Stomach (tissue), 19 donors: ENCODE measurements at places on chromosomes 12 and 14. TPM values are rescaled to one million over a fixed set of nuclear protein-coding genes. Genes with fewer than 3 reads are reported as not detected.

DNA sequence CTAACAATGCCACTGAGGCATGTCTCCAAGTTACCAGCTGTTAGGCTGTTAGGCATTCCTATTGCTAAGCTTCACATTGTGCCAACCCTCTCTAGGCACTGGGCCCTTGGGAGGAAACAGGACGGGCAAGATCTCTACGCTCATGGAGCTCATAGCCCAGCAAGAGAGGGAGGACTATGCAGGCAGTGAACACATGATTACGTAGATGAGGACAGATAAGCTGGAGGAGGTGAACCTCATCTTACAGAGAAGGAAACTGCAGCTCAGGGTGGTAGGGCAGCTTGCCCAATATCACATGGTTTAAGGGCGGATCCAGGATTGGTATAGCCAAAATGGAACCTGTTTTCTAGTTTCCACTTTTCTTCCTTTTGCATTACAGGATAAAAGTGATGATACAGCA is 7.8 kb downstream of the UBE3B start:
- H3K4me3 ChIP-seq, result no peak overlapping the region
- no peak for DNase-seq
- no peak overlapping the region for H3K27ac ChIP-seq
- no peaks in the 10 kb centered on the region for H3K27me3 ChIP-seq
- no peaks in the 10 kb centered on the region for H3K4me1 ChIP-seq

DNA sequence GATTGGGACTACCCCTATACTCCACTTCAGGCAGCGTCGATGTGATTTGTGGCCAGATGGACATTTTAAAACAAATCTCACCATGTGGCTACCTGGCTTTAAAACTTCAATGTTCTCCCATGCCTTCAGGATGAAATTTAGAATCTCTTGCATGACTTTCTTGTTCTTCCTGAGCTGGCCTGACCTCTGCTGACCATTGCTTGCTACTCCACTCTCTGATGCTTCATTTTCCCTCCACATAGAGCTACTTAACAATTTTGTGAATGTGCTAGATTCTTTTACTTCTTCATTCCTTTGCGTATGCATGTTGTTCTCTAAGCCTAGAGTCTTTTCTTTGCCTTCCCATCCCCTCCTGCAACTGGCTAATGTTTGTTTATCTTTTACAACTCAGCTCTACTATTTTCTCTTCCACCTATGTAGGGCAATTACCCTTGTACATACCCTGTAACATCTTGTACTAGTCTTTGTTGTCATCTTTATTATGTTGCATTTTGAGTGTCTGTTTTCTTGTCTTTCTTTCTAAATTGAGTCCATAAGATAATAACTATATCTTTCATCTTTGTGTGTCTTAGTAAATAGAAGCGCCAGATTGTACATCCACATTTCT is 41.2 kb downstream of the YLPM1 start:
- peaks cover 70% of the 10 kb centered on the region for H3K36me3 ChIP-seq
- H3K27ac ChIP-seq, result no peak overlapping the region
- H3K4me3 ChIP-seq, result no peak overlapping the region
- DNase-seq, result no peak
- H3K4me1 ChIP-seq, result no peaks in the 10 kb centered on the region

GRCh38 chr12:92779902-92780301 is 77.1 kb downstream of the PLEKHG7 start:
- no peak overlapping the region for H3K27ac ChIP-seq
- no peak overlapping the region for H3K4me3 ChIP-seq
- no peak for DNase-seq
- no peaks in the 10 kb centered on the region for H3K27me3 ChIP-seq

- no peak overlapping the region for H3K4me3 ChIP-seq
- no peak overlapping the region for H3K27ac ChIP-seq
- H3K36me3 ChIP-seq, result peaks cover 100% of the 10 kb centered on the region
- H3K4me1 ChIP-seq, result peaks cover 9% of the 10 kb centered on the region
- DNase-seq, result no peak
These were observed 31.1 kb downstream of the APPL2 start for GRCh38 chr12:105204916-105205315.

GRCh38 chr14:101591582-101591981 is 30.3 kb downstream of the DIO3 start:
- no peak overlapping the region for H3K27ac ChIP-seq
- no peaks in the 10 kb centered on the region for H3K27me3 ChIP-seq
- no peaks in the 10 kb centered on the region for H3K4me1 ChIP-seq
- no peak for DNase-seq
- H3K36me3 ChIP-seq, result no peaks in the 10 kb centered on the region

GRCh38 chr12:30021051-30021833 is 237.5 kb upstream of the TMTC1 start:
- H3K27me3 ChIP-seq, result no peaks in the 10 kb centered on the region
- H3K27ac ChIP-seq, result no peak overlapping the region
- no peak overlapping the region for H3K4me3 ChIP-seq

DNA sequence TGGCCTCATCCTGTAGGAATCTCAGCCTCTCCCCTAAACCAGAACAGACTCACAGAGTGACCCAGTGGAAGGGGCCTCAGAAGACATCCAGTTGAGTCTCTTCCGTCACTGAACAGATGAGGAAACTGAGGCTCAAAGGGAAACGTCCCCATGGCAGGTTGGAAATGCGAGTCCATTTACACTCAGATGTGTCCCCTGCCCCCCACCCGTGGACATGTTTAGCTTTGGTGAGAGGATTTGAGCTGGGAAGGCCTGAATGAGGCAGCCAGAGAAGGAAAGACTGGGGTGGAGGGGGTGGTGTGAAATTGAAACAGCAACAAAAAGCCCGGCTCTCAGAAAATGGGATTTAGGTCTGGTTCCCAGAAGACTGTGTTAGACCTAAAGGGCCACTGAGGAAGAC is 1.7 kb downstream of the FAIM2 start:
- no peak for DNase-seq
- H3K27ac ChIP-seq, result no peak overlapping the region
- no peaks in the 10 kb centered on the region for H3K36me3 ChIP-seq
- H3K27me3 ChIP-seq, result peaks cover 7% of the 10 kb centered on the region
- peaks cover 14% of the 10 kb centered on the region for H3K4me1 ChIP-seq

- no peaks in the 10 kb centered on the region for H3K36me3 ChIP-seq
- no peak for DNase-seq
- no peaks in the 10 kb centered on the region for H3K4me1 ChIP-seq
- no peaks in the 10 kb centered on the region for H3K27me3 ChIP-seq
These were observed 513.3 kb upstream of the CCDC196 start for GRCh38 chr14:65972891-65973290.

DNA sequence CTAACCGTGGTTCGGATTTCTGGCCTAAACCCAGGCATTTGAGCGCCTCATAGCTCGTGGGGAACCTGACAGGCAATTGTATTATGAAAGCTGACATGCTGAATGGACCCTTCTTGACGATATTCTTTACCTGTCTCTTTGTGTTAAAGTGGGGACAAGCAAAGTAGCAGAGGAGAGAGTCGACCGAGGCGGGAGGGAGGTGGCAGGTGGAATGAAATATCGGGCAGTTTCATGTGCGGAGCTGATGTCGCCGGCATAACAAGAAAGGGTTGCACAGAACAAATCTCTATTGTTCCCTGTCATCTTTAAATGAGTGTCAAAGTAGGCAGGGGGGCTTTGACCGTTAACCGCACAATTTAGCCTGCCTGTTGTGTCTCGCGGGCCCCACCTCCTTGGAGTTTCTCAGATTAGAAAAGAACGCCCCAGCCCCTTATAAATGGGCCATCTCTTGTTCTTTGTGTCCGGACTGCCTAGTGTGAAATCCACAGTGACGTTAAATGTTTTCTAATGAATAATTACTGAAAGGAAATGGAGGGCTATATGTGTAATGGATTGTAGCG is 11.5 kb downstream of the MYO1H start:
- no peak overlapping the region for H3K4me3 ChIP-seq
- H3K27me3 ChIP-seq, result no peaks in the 10 kb centered on the region
- H3K4me1 ChIP-seq, result no peaks in the 10 kb centered on the region
- no peak overlapping the region for H3K27ac ChIP-seq
- no peaks in the 10 kb centered on the region for H3K36me3 ChIP-seq

- H3K27me3 ChIP-seq, result no peaks in the 10 kb centered on the region
- no peak overlapping the region for H3K4me3 ChIP-seq
These were observed 133.1 kb downstream of the PRIMA1 start for GRCh38 chr14:93655078-93655750.

GRCh38 chr12:95582230-95583058 is 31.2 kb upstream of the USP44 start:
- H3K27ac ChIP-seq, result no peak overlapping the region
- no peak overlapping the region for H3K4me3 ChIP-seq
- no peaks in the 10 kb centered on the region for H3K36me3 ChIP-seq
- peaks cover 4% of the 10 kb centered on the region for H3K4me1 ChIP-seq
- no peak for DNase-seq

- no peak overlapping the region for H3K27ac ChIP-seq
- H3K27me3 ChIP-seq, result no peaks in the 10 kb centered on the region
- no peaks in the 10 kb centered on the region for H3K4me1 ChIP-seq
- no peak overlapping the region for H3K4me3 ChIP-seq
- no peaks in the 10 kb centered on the region for H3K36me3 ChIP-seq
These were observed 379.8 kb upstream of the FLRT2 start for GRCh38 chr14:85150166-85150565.

DNA sequence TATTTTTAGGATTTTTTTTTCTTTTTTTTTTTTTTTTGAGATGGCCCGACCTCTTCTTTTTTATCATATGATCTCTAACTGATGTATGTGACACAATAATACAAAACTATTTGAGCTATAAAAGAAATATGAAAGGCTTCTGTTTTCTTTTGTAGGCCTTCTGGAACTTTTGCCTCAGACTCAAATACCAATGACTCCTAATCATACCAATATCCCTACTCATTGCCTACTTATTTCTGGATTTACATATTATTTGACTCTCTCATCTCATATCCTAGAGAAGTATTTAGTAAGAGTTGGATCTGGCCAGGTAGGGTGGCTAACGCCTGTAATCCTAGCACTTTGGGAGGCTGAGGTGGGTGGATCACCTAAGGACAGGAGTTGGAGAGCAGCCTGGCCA is 12.7 kb upstream of the WDR89 start:
- no peaks in the 10 kb centered on the region for H3K36me3 ChIP-seq
- no peaks in the 10 kb centered on the region for H3K4me1 ChIP-seq
- no peak overlapping the region for H3K27ac ChIP-seq
- no peak for DNase-seq

- H3K4me3 ChIP-seq, result no peak overlapping the region
- H3K27me3 ChIP-seq, result no peaks in the 10 kb centered on the region
- no peak for DNase-seq
- H3K4me1 ChIP-seq, result peaks cover 53% of the 10 kb centered on the region
These were observed 163.9 kb downstream of the MED13L start for GRCh38 chr12:116113398-116114130.

DNA sequence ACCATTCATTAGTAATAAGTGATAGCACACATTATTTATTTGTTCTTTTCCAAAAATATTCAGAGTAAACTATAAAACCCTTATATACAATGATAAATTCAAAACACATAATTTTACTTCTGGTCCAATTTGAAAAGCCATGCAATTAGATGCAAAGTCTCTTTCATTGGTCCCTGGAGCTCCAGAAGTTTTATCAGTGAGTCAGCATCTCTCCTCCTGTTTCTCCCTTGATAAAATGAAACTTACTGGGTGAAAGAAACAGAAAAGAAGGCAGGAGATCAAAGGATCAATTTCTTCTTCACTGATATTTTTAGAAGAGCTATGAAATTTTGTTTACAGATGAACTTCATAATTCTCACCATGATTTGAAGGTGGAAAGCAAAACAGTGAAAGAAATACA is 47.5 kb downstream of the IFNG start:
- no peaks in the 10 kb centered on the region for H3K36me3 ChIP-seq
- no peak overlapping the region for H3K4me3 ChIP-seq
- H3K27ac ChIP-seq, result no peak overlapping the region
- no peaks in the 10 kb centered on the region for H3K4me1 ChIP-seq
- no peaks in the 10 kb centered on the region for H3K27me3 ChIP-seq

DNA sequence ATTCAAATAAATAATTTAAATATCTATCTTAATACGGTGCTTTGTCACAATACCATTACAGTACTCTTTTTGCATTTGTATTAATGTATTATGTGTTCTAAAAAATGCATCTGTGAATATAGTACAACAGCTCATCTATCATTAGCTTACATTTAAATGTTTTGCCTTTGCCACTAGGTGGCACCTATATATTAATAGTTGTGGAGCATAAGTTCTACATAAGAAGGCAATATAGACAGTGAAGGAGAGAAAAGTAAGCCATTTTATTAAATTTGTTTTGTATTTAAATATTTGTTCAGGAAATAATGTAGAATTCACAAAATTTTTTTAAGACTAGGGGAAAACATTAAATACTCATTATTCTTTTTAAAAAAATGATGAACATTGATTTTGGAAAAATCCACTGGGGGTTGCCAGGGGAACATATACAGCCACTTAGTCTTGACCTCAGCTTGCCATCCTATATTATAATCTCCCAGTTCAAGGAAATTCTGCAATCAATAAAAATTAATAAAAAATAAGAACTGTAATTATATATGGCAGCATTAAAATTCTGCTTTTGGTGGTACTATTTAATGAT is 9.8 kb downstream of the CCER1 start:
- H3K4me3 ChIP-seq, result no peak overlapping the region
- H3K4me1 ChIP-seq, result no peaks in the 10 kb centered on the region
- no peak overlapping the region for H3K27ac ChIP-seq
- no peaks in the 10 kb centered on the region for H3K27me3 ChIP-seq
- no peaks in the 10 kb centered on the region for H3K36me3 ChIP-seq

GRCh38 chr14:83006121-83006670 is 1472.5 kb upstream of the SEL1L start:
- H3K27me3 ChIP-seq, result no peaks in the 10 kb centered on the region
- H3K4me1 ChIP-seq, result no peaks in the 10 kb centered on the region

DNA sequence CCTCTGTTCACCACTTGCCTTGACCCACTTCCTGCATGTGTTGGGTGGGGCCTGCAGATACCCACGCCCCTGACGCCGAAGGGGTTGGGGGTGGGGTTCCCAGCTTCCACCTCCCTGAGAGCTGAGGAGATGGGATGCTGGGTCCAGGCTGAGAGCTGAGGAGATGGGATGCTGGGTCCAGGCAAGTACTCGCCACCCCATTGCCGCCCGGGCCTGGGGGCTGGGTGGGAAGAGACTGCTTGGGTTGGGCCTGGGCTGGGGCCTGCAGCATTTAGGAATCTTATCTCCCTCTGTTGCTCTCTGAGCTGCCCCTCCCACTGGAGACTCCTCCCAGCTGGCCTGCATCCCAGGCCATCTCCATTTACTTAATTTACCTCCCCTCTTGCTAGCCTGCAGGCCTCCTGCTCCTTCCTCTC is 17.4 kb downstream of the TEAD4 start:
- H3K4me1 ChIP-seq, result no peaks in the 10 kb centered on the region
- H3K27ac ChIP-seq, result no peak overlapping the region
- H3K36me3 ChIP-seq, result no peaks in the 10 kb centered on the region

- H3K27me3 ChIP-seq, result peaks cover 7% of the 10 kb centered on the region
- no peak overlapping the region for H3K27ac ChIP-seq
- H3K36me3 ChIP-seq, result no peaks in the 10 kb centered on the region
- H3K4me1 ChIP-seq, result no peaks in the 10 kb centered on the region
- H3K4me3 ChIP-seq, result no peak overlapping the region
These were observed 101.7 kb downstream of the DPF3 start for GRCh38 chr14:72792051-72792788.

The PLD4 gene
- 2.6 TPM for total RNA-seq

The TMEM263 gene
- 26.8 TPM for total RNA-seq

The SYNDIG1L gene
- not detected for total RNA-seq

The LMO3 gene
- total RNA-seq, result 14.2 TPM

The LRP1-AS gene
- total RNA-seq, result not detected

The OTUB2 gene
- 0.92 TPM for total RNA-seq

The ACRBP gene
- not detected for total RNA-seq

The TAMALIN gene
- not detected for total RNA-seq

The SCNN1A gene
- total RNA-seq, result 234 TPM

The SPTB gene
- total RNA-seq, result not detected
